Fibroblast of lung (primary cell): ENCODE measurements at places on chromosomes 7 and 10.

DNA sequence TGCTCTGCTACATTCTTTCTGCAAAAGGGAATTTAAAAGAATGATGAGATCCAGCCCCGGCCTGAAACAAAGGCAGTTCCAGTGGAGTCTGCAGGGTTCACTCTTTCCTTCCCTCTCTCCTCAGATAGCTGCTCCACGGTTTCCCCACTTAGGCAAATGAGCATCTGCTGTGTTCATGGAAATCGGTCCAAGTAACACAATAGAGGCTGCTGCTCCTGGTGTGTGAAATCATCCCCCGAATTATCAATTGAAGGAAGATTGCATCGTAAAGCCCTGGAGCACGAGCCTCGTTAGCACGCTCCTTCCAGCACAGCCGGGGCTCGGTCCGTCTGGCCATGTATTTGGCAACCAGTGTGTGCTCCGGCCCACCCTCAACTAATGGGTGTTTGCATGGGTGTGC is 108.3 kb upstream of the DPP6 start:
- no peak for DNase-seq

- DNase-seq = no peak
These were observed 1.2 kb downstream of the YWHAG start for GRCh38 chr7:76357475-76358010.

- DNase-seq = peak; percentile 45
These were observed 5.1 kb upstream of the MYL7 start for GRCh38 chr7:44145969-44146911.

GRCh38 chr7:40057292-40057691 is 77.1 kb downstream of the MPLKIP start:
- DNase-seq = peak; percentile 17

GRCh38 chr10:104330168-104331110 is 7.8 kb downstream of the ITPRIP start:
- peak; percentile 98 for DNase-seq

- DNase-seq = no peak
These were observed 34.2 kb downstream of the ADRB1 start for GRCh38 chr10:114077815-114078219.

- DNase-seq = no peak
These were observed 7.1 kb downstream of the CPA5 start for GRCh38 chr7:130351791-130352090.

DNA sequence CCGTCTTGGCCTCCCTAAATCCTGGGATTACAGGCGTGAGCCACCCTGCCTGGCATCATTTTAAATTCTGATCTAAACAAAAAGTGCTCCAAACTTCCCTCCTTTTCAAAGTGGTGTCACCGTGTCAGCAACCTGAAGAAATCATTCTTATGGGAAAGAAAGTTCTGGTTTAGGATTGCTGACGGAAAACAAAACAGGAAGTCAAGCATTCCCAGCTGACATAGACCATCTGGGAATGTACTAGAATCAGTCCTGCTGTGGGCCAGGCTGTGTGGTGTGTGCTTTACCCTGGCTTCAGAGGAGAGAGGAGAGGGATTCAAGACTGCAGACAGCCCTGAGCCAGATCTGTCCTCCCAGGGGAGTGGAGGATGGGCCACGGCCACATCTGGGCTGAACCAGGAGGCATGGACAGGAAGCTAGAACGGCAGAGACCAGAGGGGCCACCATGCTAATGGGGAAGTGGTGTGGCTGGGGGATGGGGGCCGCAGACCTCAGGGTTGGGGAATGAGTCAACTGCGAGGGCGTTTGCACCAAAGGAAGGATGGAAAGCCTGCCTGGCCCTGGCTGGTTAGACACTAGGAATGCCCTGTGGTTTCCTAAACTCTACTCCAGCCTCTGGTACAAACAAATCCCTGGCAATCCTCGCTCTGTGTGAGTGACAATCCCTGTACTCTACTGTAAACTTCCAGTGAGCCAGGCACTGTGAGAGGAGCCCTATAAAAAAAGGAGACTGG is 16.7 kb upstream of the CLIP2 start:
- DNase-seq = peak; percentile 97

DNA sequence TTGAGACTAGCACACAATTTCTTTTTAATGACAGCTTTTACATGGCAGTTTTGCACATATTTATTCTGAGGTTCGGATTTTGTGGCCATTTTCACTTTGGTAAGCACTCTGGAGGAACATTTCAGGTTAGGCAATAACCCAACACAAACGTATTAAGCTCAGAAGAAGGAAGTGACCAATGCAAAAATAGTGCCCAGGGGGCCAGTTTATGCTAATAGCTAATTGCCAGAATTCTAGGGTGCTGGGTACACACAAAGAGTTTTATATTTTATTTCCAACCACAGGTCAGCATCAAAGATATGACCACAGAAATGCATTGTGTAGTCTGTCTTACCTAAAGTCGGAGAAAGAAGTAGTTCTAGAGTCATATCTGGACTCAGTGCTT is 8.4 kb upstream of the AGR2 start:
- no peak for DNase-seq

DNA sequence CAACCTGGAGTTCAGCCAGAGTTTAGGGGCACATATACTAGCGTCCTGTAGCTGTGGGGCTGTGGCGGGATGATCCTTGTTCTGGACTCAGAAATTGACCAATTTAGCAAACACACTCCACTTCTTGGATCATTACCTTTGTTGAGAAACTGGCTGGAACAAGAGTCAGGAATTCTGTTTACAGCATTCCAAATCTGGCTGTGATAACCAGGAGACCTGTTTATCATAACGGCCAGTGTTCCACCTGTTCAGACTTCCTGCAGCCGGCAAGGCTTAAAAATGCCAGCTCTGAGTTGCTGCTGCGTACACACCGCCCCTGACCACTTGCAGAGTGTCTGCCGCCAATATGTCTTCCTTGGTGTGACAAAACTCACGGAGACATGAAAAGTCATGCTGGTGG is 64.8 kb downstream of the ARMC3 start:
- DNase-seq = no peak

- peak; percentile 31 for DNase-seq
These were observed 699 bp downstream of the GHITM start for GRCh38 chr10:84140036-84140379.

- no peak for DNase-seq
These were observed 295.2 kb downstream of the GATA3 start for GRCh38 chr10:8349610-8350249.

- DNase-seq = peak; percentile 18
These were observed 90.0 kb downstream of the FOXP2 start for GRCh38 chr7:114504586-114504985.

GRCh38 chr10:43681220-43681619 is 32.5 kb upstream of the ZNF32 start:
- no peak for DNase-seq

GRCh38 chr7:122528879-122529481 is 169.9 kb downstream of the RNF133 start:
- peak; percentile 23 for DNase-seq

GRCh38 chr10:59807629-59808620 is 54.7 kb upstream of the MRLN start:
- DNase-seq = no peak

DNA sequence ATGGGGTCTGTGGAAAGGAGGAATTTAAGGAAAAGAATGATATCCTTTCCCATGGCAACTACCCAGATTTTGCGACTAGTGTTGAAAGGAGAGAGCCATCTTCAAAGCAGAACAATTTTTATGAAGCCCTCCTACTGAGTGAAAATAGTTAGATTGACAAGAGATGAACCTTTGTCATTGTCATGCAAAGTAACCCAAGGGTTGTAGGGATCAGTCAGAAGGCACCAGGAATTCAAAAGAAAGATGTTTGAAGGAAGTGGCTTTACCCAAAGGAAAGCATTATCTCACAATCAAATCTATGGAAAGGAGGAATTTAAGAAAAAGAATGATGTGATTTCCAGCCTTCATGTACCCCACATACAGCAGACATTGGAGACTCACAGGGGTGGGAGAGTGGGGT is 544.4 kb downstream of the IPMK start:
- no peak for DNase-seq

DNA sequence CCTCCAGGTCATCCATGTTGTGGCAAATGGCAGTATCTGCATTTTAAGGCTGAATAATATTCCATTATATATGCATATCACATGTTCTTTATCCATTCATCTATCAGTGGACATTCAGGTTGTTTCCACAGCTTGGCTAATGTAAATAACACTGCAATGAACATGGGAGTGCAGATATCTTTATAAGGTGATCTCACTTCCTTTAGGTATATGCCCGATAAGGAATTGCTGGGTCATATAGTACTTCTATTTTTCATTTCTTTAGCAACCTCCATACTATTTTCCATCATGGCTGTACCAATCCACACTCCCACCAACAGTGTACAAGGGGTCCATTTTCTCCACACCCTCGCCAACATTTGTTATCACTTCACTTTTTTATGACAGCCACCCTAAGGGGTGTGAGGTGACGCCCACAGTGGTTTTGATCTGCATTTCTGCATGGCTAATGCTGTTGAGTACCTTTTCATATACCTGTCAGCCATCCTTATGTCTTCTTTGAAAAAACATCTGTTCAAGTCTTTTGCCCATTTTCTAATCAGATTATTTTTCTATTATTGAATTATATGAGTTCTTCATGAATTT is 18.9 kb downstream of the ABI1 start:
- DNase-seq = no peak

DNA sequence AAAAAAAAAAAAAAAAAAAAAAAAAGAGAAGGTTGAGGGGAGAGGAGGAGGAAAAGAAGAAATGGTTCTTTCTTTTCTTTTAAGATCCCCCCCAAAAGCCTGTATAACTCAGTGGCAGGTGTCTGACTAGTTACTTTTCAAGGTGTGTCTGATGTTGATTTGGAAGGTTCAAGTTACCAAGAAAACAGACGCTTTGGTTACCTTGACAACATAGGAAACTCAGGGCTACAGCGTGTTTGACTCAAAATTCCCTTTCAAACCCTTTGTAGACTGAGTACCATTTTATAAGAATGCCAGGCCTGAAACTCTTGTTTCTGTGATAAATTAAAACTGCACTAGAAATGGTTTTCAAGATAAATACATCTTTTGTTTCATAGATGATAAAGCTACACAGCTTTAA is 286.8 kb downstream of the SKIDA1 start:
- no peak for DNase-seq

GRCh38 chr7:75819711-75820110 is 6.1 kb upstream of the CCL24 start:
- DNase-seq = no peak

DNA sequence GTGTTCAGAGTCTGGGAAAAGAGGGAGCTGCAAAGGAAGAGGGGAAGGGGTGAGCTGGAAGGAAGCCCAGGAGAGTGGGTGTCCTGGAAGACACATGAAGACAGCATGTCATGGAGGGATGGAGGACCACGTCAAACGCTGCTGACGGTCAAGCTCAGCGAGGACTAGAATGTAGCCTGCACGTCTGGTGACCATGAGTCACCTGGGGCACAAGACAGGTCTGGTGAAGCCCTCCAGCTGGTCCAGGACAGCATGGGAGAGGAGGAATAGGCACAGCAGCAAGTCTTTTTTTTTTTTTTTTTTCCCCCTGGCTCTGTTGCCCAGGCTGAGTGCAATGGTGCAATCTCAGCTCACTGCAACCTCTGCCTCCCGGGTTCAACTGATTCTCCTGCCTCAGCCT is 19.6 kb upstream of the AMZ1 start:
- DNase-seq = peak; percentile 60

DNA sequence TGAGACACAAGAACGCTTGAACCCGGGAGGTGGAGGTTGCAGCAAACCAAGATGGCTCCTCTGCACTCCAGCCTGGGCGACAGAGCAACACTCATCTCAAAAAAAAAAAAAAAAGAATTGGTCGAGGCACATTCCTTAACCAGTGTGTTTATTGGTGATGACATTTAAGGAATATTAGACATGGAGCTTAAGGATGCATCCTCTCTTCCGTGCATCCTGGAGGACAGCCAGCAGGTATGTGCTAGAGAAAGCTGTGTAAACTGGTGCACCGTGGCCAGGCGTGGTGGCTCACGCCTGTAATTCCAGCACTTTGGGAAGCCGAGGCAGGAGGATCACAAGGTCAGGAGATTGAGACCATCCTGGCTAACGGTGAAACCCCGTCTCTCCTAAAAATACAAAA is 11.8 kb downstream of the ZKSCAN1 start:
- DNase-seq = no peak

DNA sequence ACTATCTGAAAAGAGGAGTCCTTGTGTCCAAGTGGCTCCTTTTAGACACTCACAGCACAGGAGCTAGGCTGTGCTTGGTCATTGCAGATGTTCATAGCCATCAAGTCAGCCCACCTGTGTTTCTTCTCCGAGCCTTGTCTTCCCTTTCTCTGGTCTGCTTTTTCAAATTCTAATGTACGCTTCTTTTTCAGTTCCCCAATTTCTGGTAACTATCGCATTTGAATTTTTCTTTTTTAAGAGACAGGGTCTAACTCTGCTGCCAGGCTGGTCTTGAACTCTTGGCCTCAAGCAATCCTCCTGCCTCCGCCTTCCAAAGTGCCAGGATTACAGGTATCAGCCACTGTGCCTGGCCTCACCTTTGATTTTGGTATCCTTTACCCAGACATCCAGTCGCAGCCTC is 18.9 kb downstream of the APBB1IP start:
- no peak for DNase-seq

DNA sequence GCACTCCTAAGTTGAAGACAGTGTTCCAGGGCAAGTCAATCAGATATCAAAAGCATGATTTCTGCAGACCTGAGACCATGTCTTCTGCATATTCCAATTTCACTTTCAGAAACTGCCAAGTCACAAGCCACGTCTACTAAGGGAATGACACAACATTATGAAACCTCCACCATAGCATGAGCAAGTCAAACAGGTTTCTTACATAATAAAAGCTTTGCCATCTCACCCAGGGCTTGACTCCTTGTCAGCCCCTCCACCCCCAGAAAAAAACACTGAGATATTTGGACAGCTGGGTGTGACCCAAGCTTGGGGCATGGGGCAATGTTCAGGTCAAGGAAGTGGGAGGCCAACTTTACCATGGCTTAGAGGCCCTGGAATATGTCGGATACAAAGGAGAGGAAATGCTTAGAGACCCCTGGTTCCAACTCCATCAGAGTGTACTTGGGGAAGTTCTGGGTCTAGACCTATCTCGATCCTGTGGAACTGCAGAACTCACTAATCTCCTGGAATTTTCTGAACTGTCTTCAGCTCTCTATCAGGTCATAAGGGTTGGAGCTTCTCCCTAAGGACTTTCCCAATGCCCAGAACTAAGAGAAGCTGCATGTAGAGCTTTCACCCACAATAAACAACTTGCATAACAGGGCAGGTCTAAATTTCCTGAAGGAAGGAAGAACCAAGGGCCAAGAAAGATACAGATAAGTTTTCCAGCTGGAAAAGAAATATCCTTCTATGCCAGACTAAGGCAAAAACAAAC is 80.6 kb upstream of the NAMPT start:
- no peak for DNase-seq
